DND-41 (cell line): ENCODE measurements at places on chromosomes 2 and 18.
A peak's percentile ranks its signal among the peaks of the same experiment; 100 is the strongest.

- DNase-seq, result no peak
Measured at GRCh38 chr2:172425336-172425735, 2.0 kb upstream of the ITGA6 start.

GRCh38 chr2:28219138-28219537 is 173.5 kb upstream of the FOSL2 start:
- DNase-seq, result no peak

DNA sequence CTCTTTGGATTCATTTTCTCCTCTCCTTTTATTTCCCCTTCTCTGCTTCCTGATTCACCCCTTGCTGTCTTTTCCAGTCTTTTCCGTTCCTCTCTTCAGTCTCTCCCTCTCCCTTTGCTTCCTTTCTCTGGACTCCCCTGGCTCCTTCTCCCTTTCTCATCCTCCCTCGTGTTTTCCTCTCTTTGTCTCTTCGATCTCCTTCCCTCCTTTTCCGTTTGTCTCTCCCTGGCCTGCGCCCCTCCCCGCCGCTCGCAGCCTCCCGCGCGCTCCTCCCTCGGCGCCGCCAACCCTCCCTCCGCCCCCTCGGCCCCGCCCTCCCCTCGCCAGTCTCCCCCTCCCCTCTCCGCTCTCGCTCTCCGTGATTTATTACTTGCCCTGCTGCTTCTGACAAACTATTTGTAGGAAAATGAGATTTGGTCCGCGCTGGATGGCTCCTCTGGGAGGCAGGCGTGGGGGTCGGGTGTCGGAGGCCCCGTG is 46.0 kb upstream of the PAX8 start:
- peak; percentile 71 for DNase-seq

DNA sequence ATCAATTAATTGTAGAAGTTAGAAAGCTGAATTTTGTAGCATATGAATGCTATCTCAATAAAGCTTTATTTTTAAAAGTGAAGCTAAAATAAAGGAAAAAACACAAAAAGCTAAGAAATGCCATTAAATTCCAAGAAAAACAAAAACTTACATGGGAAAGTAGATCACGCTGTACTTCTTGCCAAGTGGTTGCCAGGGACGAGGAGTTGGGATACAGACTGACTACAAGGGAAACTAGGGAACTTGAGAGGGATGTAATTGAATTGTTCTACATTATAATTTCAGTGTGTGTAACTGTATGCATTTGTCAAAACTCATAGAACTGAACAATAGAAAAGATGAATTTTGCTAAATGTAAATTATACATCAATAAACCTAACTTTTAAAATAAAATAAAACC is 108.1 kb downstream of the DYM start:
- no peak for DNase-seq

- no peak for DNase-seq
Measured at GRCh38 chr18:24595561-24596031, 135.2 kb downstream of the HRH4 start.

- peak; percentile 80 for DNase-seq
Measured at GRCh38 chr18:3129053-3129864, 90.5 kb downstream of the MYOM1 start.
